Epithelial cell of alveolus of lung (primary cell): ENCODE measurements at places on chromosomes 2 and 18. TPM values are rescaled to one million over a fixed set of nuclear protein-coding genes. Genes with fewer than 3 reads are reported as not detected.

Gene GPR35
- total RNA-seq, result not detected in 2 replicates

Gene SLC16A14
- total RNA-seq, result 0.39 and 1.2 TPM in 2 replicates

Gene CRYGD
- not detected in 2 replicates for total RNA-seq

Gene ZRANB3
- total RNA-seq, result 6.7 and 9.0 TPM in 2 replicates

Gene TMEM200C
- total RNA-seq, result 2.5 and 7.7 TPM in 2 replicates

Gene DSG1
- not detected in 2 replicates for total RNA-seq

Gene RSAD2
- total RNA-seq, result 1.4 TPM in 1 of 2 replicates, not detected in the other

Gene MOCOS
- 1.3 and 1.4 TPM in 2 replicates for total RNA-seq

Gene DNER
- total RNA-seq, result 1.2 and 4.8 TPM in 2 replicates

Gene MC5R
- total RNA-seq, result not detected in 2 replicates
